Activated T-helper 9 cell treated with anti-CD3 and anti-CD28 coated beads, Interleukin-2, amount 50 U/mL, for 16 hours (primary cell): ENCODE measurements at places on chromosomes 5 and 9.

GRCh38 chr9:90038763-90039162, 434.0 kb downstream of the GADD45G start:
- DNase-seq, result no peak

GRCh38 chr5:73896668-73897067, 270.7 kb downstream of the ARHGEF28 start:
- DNase-seq, result no peak

- no peak for DNase-seq
Measured at GRCh38 chr9:127186806-127187205, 64.4 kb upstream of the ANGPTL2 start.

- DNase-seq, result no peak
Measured at GRCh38 chr5:31717561-31717960, 78.6 kb downstream of the PDZD2 start.

DNA sequence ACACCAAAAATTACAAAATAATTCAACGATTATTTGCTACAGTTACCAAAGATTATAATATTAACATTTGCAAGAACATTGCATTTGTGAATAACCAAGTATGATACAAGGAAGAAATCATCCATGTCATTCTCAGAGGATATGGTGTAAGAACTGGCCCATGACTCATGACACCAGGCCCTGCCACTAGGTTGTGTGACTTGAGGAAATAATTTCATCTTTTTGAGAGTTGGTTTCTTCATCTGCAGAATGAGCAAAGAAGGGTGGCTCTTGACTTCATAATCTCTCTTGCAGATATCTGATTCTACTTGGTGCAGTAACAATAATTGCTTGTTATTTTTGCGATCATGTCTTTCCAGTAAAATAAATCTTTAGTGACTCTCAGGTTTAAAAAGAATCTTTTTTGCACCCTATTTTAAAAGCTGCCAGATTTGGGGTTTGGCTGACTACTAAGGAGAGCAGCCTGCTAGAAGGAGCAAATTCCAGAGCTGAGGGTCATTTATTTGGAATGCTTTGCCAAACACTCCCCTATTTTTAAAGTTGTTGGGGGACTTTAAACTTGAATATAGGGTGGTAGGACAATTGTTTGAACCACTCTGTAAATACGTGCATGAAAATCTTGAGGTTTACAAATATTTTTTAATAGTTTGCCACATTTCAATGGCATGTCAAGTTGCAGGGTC, 23.5 kb downstream of the ITGA1 start:
- DNase-seq, result no peak

DNA sequence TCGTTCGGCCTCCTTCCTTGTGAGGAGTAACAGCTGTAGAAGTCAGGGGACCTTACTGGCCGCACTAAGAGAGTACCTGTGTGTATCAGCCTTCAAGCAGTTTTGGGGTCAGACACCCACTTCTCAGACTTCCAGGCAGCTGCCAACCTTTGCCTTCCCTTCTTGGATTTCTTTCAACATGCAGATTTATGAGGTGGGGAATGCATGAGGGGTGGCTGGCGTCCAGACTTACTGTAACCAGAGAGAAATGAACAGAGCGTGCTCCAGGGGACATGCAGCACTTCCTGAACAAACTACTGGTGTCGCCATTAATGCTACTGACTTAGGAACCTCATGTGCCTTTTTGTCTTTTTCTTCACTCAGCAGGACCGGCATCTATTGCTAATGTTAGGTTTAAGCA, 46.7 kb downstream of the INSYN2B start:
- no peak for DNase-seq

- no peak for DNase-seq
Measured at GRCh38 chr9:130039528-130040147, 3.4 kb downstream of the FNBP1 start.

DNA sequence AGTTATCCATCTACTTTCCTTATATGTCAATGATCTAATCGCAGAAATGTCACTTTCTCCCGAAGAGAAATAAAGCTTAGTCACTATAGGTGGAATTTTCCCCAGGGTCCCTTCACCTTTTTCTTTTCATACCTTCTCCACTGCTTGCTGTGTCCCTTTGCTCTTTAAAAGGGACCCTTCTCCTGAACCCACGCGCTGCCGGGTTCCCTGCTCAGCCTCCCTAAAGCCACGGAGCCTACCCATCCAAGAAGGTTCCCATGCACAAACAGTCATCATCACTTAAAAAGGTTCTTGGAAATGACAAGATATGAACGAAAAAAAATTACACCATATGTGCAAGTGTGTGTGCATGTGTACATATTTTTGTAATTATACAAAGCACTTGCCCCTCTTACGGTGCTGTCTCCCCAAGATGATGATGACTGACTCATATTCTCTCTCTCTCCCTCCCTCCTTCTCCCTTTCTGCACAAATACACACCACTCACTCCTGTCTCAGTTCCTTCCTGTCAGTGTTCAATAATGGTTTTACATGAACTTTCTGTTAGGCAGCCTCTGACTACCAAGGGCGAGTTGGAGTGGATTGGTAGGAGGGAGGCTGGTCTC, 1.5 kb upstream of the PTPRD start:
- no peak for DNase-seq

GRCh38 chr9:37986771-37987258, 82.2 kb downstream of the SHB start:
- no peak for DNase-seq

GRCh38 chr9:30116673-30117217, 2267.7 kb upstream of the ACO1 start:
- no peak for DNase-seq

- DNase-seq, result no peak
Measured at GRCh38 chr9:8486095-8486494, 686.5 kb upstream of the DMAC1 start.
